Mesenchymal stem cell (in vitro differentiated cells and primary cell): ENCODE measurements at places on chromosomes 7 and 10.
A peak's percentile ranks its signal among the peaks of the same experiment; 100 is the strongest.

DNA sequence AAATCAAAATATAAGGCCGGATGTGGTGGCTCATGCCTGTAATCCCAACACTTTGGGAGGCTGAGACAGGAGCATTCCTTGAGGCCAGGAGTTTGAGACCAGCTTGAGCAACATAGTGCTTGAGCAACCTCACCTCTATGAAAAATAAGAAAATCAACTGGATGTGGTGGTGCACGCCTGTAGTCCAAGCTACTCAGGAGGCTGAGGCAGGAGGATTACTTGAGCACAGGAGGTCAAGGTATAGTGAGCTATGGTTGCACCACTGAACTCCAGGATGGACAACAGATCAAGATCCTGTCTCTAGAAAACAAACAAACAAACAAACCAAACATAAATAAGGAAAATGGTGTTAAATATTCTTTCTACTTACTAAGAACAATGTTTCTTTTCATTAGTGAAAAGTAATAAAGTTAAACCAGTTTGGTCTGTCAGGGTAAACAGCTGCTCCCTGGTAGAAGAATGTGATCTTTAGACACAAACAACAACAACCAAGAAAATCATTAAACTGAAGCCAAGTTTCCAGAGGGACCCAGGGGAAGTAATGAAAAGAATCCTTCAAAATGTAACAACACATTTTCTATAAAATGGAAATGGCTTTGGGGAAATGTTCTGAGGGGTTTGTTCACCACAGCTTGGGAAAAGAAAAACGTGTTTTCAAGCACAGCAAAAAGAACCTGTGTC is 17.5 kb upstream of the BAG3 start:
- DNase-seq = no peak

- peak; percentile 34 for DNase-seq
These were observed 389.0 kb upstream of the PODXL start for GRCh38 chr7:131945313-131945911.

GRCh38 chr7:38934536-38934935 is 25.5 kb upstream of the VPS41 start:
- DNase-seq = no peak

- peak; percentile 76 for DNase-seq
These were observed 14.5 kb downstream of the ADK start for GRCh38 chr10:74165530-74165901.

DNA sequence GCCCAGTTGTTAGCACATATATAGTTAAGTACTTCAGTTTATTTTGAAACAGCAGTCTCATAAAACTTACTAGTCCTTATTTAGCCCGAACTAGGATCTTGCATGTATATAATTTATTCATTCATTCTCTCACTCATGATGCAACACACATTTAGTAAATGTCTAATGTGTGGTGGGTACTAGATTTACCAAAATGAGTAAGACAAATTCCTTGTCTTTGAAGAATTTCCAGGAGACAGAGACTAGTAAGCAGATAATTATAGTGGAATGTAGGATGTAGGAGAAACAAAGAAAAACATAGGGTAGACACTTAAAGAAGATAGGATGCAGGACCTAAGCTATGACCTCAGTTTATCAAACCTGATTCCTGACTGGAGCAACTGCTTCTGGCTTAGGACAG is 120.2 kb upstream of the AMPH start:
- no peak for DNase-seq

- no peak for DNase-seq
These were observed 691 bp upstream of the PPA1 start for GRCh38 chr10:70233939-70234300.

DNA sequence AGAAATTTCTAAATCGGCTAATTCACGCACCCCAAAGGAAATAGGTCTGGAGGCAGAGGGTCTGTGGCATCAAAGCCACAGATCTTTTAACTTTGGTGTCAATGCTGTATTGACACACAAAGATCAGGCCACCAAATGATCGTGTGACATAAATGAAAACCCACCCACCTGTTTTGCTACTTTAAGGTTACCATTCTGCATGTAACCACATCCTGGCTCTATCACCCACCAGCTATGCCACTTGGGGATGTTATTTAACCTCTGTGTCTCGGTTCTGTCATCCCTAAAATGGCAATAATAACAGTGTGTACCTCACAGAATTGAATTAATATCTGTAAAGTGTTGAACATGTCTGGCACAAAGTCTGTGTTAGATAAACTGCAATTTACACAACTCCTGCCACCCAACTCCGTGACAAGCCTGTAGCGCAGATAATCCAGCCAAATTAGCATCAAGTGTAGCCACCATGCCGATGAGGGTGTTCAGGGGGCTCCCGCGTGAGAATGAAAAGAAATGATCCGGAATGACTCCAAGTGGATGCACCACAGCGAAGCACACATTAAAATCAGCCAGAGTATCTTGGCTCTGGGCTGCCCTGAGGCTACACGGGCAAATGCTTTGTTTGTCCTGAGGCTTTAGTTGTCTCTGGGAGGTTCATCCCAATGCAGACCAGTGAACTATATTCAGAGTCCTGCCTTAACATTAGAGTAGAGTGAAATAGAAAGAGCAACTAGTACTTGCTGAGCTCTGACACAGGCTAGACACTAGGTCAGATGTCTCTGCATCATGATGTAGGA is 158.4 kb upstream of the NEBL start:
- DNase-seq = no peak

- no peak for DNase-seq
These were observed 80.1 kb upstream of the FZD8 start for GRCh38 chr10:35722226-35722625.

- no peak for DNase-seq
These were observed 42.7 kb upstream of the SMIM30 start for GRCh38 chr7:113161050-113161449.

DNA sequence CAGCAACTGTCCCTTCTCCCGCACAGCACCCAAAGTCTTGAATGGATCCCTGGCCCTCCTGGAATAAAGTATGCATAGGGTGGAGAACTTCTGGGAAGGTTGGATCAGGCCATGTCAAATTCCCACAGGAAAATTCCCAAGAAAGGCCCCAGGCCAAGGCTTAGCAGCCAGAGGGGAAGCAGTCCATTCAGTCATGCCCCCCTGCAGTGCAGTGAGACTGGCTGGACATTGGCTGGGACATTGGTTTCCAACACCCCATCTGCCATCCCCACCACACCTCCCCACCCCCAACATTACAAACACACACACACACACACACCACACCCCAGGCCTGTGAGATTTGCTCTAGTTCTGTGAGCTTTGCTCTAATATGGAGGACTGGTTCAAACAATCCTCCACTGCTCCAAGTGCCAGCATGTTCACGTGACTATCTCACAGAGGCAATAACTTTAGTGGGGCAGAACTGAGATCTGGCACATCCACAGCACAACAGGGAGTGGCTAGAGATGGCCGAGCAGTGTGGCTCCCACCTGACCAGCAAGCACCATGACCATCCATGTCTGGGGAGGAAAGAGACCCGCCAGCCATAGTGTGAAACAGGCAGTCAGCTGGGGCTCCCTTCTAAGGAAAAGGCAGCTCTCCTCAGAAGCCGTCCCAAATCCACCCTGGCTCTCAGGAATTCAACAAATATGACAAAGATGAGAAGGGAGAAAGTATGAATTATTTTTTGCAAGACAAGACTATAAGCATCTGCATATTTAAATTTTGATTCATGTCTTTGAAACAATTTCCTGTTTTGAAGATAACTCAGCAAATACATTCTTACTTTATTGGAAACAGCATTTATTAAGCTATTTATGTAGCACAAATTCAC is 6.7 kb upstream of the FAM170B start:
- no peak for DNase-seq

- DNase-seq = no peak
These were observed 195.7 kb upstream of the POT1 start for GRCh38 chr7:125125315-125125714.

GRCh38 chr7:70674571-70675010 is 457.4 kb upstream of the GALNT17 start:
- no peak for DNase-seq

- DNase-seq = peak; percentile 80
These were observed 129.3 kb downstream of the PKD1L1 start for GRCh38 chr7:47818796-47819606.
